Activated T-helper 1 cell treated with Interleukin-2 at 50 U/mL for 16 hours (primary cell): ENCODE measurements at places on chromosomes 11 and 22.

DNA sequence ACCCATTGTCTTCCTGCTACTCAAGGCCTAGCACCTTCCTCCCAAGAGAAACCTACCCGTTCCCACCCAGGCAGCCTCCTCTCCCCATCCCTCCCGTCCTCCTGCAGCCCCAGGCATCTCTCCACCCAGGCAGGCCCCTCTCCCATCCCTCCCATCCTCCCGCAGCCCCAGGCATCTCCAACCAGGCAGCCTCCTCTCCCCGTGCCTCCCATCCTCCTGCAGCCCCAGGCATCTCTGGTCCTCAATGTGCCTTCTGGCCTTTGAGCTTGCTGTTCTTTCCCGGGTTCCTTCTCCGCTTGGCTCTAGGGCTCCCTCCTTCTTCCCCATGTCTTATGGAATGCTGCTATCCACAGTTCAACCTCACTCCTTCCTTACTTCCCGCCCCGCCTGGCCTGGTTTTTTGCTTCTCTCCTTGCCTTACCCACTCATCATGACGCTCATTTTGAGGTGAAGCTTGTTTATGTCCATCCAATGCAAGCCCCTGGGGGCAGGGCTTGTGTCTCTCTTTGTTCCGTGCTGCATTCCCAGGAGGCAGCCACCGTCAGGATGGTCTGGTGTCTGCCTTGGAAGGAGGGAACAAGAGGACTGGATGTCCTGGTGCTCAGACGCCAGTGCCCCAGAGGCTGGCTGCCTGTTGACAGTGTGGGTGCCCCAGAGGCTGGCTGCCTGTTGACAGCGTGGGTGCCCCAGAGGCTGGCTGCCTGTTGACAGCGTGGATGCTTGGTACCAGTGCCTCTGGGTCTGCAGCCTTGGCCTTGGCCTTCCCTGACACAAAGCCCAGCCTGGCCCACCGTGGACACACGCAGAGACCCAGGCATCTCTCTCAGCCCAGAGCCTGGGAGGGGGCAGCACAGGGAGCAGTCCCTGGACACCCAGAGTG is 815.7 kb downstream of the BRD1 start:
- DNase-seq, result no peak

DNA sequence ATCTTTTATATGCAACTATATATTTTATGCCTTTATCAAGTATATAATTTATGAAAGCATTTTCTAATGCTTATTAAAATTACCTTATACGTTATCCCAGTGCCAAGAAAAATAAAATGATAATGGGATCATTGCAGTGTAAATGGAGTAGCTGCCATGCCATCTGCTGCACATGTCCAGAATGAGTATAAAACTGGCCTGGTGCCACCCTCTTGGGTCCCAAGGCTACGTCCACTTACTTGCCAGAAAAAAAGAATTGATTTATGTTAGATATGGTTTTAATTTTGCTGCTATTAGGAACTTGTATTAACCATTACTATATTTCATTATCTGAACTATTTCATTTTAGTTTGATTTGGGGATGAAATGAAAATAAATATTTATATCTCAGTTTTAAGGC is 1127.1 kb upstream of the CNTN5 start:
- DNase-seq, result no peak

- DNase-seq, result no peak
Measured at GRCh38 chr22:45777852-45778375, 106.3 kb downstream of the ATXN10 start.

GRCh38 chr11:40597546-40598113 is 861.8 kb downstream of the LRRC4C start:
- DNase-seq, result no peak

DNA sequence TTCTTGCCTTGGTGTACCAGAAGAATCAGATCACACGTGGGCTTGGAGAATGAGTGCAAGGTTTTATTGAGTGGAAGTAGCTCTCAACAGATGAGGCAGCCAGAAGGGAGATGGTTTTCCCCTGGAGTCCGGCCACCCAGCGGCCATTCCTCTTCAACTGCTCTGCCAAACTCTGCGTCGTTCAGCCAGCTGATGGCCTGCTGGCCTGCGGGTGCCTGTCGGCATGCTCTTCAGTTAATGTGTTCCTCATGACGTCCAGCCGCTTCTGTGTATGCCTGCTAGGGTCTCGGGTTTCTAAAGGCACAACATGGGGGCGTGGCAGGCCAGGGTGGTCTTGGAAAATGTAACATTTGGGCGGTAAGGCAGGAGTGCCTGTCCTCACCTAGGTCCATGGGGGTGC is 487.9 kb upstream of the LRRC4C start:
- no peak for DNase-seq

GRCh38 chr11:95485115-95485900 is 254.3 kb upstream of the SESN3 start:
- DNase-seq, result no peak

DNA sequence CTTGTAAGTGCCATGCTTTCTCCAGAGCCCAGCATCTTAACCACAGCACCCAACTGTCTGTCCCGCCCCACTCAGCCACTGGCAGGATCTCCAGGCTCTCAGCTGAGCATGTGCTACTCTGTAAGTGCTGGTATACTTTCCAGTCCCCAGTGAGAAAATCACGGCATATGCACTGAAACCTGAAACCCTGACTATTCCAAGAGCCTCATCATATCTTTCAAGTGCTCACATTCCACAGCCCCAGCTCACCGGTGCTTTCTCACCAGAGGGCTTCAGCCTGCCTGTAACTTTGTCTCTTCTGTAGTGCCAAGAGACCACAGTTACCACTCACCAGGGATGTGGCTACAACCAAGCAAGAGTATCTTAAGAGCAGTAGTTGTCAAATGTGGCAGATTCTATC is 24.4 kb upstream of the PAMR1 start:
- no peak for DNase-seq

GRCh38 chr11:27464909-27465308 is 7.7 kb downstream of the LGR4 start:
- DNase-seq, result no peak

DNA sequence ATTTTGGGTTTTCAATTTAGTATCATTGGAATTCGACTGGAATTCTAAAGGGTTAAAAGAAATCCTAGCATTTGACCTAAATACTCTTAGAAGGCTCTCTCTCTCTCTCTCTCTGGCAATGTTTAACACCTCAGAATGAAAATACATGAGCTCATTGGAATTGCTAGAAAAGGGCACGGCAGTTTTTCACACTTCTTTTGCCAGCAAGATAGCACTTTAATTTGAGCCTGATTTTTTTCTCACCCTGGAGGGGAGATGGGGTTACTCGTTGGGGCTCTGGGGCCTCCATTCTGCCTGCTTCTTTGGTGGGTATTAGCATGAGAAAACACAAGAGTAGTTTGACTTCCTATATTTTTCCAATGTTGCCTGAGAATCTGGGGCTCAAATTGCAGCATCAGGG is 22.8 kb upstream of the CLMP start:
- DNase-seq, result no peak

DNA sequence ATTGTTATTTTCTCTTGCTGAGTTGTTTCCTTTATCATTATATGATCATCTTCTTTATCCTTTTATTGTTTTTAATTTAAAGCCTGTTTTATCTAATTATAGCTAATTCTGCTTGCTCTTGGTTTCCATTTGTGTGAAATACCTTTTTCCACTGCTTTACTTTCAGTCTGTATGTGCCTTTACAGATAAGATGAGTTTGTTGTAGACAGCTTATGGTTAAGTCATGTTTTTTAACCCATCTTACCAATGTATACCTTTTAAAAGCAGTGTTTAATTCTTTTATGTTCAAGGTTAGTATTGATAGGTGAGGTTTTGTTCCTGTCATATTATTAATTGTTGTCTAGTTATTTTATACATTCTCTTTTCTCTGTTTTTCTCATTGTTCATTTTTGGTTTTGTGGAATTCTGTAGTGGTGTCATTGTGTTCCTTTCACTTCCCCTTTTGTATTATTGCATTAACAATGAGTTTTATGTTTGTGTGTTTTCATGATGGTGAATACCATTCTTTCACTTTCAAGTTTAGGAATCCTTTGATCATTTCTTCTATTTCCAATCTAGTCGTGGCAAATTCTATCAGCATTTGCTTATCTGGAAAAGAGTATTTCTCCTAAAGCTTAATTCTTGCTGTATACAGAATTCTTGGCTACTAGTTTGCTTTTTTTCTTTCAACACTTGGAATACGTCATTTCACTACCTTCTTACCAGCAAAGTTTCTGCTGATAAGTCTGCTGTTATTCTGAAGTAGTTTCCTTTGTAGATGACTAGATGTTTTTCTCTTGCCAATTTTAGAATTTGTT is 21.8 kb downstream of the OR5AN1 start:
- DNase-seq, result no peak

- DNase-seq, result no peak
Measured at GRCh38 chr11:94519478-94520084, 7.3 kb downstream of the C11orf97 start.

GRCh38 chr11:67486481-67487195 is 3.8 kb downstream of the AIP start:
- DNase-seq, result no peak

- DNase-seq, result no peak
Measured at GRCh38 chr11:114137838-114138237, 78.3 kb downstream of the ZBTB16 start.

DNA sequence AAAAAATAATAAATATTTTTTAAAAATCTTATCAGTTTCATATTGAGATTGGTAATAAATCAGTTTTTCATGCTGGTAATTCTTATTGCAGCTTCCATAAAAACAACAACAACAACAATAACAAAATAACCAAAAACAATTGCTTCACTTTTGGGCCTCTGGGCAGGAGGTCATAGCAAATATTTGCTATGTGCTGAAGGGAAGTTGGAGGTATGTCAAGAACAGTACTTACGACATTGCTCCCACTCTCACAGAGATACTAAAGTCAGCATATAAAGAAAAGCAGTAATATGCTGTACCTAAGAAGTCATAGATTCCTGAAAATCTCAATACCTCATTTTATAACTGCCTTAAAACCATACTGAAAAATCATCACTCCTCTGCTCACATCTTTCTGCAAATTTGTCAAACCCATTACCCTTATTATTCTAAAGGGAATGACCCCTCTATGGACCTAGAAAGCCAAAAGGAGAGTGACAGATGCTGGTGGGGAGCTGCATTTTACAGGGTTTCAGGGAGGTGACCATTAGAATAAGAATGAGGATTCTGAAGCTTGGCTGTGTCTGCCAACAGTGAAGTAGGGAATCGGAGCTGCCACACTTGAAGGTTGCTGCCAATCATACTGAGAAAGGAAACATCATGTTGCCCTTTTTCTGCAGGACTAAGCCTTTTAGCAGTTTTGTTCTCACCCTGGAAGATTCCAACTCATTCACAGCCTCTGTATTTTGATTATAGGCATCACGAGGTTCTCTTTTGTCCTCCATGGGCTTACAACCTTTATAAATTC is 742.9 kb downstream of the LRRC4C start:
- no peak for DNase-seq

- no peak for DNase-seq
Measured at GRCh38 chr22:26570115-26570514, 19.8 kb downstream of the TPST2 start.

GRCh38 chr22:38567531-38568285 is 2.3 kb downstream of the DMC1 start:
- no peak for DNase-seq

DNA sequence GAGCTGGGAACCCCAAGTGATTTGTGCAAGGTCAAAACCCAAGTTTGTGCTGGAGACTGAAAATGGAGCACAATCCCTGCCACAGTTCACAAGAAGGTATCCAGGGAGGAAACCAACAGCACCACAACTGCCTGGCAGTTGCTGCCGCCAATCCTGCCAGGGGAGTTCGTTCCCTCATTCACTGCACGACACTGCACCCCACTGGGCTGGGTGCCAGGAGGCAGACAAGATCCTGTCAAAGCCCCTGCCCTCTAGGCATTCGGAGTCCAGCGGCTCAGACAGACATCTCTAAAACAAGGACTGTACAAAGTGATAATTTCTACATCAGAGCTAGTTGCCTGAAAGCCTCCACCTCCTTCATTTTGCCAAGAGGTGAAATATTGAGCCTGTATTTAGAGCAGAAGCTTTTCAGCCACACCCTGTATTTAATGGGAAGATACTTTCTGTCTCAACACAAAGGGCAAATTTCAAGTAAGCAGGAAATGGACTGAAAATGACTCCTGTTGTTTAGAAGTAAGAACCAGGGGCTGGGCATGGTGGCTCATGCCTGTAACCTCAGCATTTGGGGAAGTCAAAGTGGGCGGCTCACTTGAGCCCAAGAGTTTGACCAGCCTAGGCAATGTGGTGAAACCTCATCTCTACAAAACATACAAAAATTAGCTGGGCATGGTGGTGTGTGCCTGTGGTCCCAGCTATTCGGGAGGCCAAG is 277.4 kb upstream of the NARS2 start:
- no peak for DNase-seq

GRCh38 chr11:14443638-14444037 is 56.0 kb downstream of the COPB1 start:
- DNase-seq, result no peak

- DNase-seq, result no peak
Measured at GRCh38 chr11:83312430-83312829, 26.3 kb upstream of the CCDC90B start.

DNA sequence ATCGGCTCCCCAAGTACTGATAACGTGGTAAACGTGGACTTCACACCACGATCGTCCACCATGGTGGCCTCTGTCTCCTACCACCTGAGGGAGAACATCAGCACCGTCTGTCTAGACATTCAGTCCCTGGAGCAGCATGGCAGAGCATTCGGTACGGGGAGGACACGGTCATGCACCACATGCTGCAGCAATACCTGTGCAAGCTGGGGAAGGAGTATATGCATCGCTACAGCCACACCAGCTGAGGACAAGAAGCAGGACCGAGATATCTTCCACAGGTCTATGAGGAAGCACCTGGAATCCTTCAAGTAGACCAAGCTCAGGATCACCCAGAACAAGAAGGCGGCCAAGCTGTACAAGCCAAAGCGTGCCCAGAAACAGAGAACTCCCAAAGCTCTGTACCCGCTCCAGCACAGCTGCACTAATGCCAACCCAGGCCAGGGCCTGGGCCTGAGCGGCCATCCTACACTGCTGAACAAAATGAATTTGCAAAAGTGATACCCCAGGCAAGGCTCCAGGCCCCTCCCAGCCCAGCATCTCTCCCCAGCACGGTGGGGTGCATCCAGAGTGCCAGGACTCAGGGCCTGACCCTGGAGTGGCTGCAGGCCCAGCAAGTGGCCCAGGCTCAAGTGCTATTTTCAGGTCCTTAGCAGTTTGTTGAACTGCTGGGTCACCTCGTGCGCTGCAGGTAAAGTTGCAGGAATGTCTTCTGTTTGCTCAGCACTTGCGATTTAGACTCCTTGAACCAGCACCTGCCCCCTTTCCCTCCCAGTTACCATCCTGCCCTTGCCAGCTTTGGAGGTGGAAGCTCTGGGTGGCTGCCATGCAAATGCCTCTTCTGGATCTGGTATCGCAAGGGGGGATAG is 119.3 kb upstream of the SERPIND1 start:
- DNase-seq, result no peak
